ENCODE measurements at places on chromosomes 5 and 9.

DNA sequence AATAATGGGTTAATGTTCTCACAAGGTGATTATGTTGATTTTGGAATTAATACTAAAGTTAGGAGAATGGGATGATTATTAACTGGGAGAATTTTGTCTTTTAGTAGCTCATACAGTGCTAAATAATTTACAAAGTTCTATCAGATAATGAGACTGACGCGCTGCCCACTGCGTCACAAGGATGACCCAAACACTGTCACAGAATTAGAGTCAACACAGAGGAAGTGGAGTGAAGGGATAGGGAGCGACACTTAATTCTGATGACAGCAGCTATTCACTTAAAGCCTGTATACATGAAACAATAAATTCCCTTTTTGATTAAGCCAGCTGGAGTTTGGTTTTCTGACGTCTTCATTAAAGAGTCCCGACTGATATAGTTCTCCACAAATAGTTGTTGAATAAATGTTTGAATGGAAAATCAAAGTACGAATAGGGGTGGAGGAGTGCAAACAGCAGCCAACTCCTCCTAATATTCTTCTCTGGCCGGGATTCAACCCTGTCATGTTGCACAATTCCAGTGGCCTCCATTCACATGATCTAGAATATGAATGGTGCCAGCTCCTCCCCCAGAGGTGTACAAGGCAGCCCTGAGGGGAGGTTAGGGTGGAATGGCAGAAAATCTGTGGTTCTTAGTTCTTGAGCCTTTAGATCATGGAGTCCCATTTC lies 140.3 kb downstream of the PCSK1 start:
- DNase-seq: no peak

DNA sequence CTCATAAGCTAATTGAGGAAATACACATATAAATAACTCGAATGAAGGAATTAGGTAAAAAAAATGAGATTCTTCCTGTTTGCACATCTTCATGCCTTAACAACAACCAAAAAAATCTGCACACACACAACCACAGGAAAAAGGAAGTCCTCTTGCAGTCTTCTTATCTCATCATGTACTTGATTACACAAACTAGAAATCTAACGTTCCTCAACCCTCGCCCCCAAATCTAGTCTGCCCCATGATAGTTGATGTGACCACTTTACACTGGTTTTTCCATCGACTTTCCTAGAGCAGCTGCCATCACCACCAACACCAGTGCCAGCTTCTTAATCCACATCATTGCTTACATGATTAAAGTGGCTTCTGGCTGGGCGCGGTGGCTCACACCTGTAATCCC lies 31.2 kb upstream of the RNU6ATAC start:
- no peak for DNase-seq

DNA sequence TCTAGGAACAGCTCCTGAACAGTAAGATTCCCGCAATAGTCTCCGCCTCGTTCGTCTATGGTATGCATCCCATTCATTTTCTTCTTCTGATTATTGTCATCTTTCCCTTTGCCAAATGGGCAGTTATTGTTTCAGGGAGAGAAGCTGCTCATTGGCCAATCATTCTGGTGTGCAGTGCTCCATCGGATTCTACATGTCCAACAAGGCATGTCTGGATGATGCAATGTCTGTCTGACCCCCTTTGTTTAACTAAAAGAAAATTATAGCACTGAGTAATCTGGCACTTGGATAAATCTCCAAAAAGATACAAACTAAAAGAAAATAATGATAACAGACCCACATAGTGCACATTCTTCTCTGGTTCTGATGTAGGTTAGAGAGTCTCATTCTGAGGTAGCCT lies 515.6 kb upstream of the DMAC1 start:
- no peak for DNase-seq

DNA sequence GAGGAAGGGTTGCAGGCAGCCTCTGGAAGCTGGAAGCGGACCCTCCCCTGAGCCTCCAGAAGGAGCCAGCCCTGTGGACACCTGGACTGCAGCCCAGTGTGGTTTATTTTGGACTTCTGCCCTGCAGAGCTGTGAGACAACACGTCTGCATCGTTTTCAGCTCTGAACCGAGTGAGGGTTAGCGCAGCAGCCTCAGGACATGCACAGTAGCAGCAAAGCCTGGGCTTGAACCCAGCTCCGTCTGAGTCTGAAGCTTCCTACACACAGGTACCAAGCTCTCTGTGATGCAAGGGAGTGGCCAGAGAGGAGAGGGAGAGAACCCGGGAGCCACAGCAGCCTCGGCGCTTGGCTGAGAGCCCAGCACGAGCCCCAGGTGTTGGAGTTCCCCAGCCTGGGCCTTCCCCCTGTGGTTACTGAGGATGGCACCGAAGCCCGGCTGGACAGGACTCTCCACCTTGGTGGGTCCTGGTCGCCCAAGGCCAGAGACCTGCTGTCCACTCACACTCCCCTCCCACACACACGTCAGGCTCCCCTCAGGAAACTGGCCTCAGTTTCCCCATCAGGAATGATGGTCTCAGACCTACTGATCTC lies 128.2 kb downstream of the OLFM1 start:
- DNase-seq: no peak

- no peak for DNase-seq
These were observed 166.1 kb downstream of the RNF180 start for GRCh38 chr5:64331597-64332277.

- DNase-seq: peak; percentile 76
These were observed 487 bp upstream of the EBF1 start for GRCh38 chr5:159100025-159100781.

DNA sequence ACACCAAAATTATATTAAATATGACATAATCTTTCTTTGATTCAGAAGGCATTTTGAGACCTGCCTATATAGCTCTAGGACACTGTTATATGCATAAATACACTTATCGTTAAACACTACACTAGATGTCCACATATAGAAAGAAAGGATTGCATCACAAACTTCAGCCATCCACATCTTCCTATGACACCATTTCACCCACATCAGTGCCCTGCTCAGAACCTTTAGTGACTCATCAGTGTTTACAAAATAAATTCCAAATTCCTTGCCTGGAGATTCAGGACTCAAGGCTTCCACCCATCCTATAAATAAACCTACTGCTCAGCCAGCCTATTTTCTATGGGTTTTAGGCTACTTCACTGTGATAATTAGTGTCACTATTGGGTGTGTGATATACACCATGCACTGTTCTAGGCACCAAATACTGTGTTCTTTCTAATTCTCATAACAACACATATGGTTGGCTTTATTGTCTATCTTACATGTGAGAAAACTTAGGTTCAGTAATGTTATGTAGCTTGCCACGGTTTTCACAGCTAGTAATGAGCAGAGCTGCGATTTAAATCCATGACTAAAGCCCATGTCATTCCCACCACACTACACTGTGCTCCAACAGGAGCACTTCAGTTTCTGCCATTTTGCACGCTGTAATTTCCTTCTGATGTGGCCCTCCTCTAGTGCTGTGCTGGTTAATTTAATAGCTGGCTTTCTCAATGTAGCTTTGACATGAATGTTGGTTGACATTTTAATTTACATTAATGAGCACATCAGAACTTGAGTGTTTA lies 103.3 kb downstream of the SREK1 start:
- no peak for DNase-seq

GRCh38 chr9:127972236-127972871 lies 8.4 kb downstream of the EEIG1 start:
- DNase-seq: no peak

GRCh38 chr5:56986626-56986947 lies 34.7 kb upstream of the MIER3 start:
- no peak for DNase-seq
